Retinal pigment epithelial cell (primary cell): ENCODE measurements at places on chromosomes 7 and 10.

DNA sequence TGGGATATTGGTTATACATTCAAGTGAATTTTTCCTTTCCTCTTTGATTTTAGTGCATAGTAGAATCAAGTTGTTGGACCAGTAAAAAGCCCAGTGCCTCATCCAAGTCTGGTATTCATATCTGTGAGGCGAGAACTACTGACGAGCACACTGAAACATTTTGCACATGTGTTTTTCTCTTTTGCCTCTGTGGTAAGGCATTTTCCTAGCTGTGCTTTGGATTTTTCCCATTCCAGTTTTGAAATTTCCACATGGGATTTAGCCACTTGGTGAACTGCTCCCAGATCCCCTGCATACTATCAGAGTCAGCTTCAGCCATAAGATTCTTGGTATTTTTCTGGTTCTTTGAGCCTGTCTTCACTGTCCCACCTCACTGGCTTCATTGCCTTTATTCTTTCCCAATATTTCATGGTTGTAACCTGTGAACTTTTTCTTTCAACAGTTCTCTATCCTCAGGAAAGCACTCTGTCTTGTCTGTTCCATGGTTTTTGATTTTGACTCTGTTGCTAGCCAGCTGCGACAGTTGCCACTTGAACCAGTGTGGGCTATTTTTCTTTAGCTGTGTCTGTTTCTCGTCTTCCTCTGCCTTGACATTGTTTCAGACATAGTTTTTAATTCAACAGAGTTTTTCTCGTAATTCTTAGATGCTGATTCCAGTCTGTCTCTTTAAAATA is 239.0 kb downstream of the REEP3 start:
- DNase-seq = no peak

GRCh38 chr10:16773334-16773733 is 43.9 kb downstream of the RSU1 start:
- DNase-seq = no peak

DNA sequence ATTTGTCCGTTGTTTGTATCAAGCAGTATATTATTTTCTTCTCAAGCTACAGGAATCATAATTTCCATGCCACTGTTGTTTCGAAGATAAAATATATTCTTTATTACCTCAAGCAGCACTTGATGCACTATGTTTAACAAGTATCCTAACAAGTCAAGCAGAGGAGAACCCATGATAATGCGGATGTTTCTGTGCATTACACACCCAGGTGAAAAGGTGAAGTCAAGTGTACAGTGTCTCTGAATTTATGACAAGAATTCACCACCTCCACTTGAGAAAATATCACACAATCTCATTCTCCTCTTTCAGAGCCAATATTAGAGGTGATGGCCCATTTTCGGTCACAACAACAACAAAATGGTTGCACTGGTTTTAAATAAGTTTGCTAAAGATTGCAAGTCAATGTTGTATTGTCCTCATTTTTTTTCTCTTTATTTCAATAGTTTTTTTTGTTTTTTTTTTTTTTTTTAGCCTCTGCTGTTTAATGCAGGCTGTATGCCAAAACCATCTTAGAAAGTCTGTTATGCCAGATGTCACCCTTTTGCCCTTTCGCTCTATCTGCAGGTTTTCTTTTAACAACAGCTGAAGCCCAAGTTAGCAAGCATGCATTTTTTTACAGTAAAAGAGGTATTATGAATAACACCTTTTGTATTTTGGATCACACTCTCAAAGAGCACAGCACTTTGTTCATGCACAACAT is 568.7 kb upstream of the LRRN3 start:
- no peak for DNase-seq

DNA sequence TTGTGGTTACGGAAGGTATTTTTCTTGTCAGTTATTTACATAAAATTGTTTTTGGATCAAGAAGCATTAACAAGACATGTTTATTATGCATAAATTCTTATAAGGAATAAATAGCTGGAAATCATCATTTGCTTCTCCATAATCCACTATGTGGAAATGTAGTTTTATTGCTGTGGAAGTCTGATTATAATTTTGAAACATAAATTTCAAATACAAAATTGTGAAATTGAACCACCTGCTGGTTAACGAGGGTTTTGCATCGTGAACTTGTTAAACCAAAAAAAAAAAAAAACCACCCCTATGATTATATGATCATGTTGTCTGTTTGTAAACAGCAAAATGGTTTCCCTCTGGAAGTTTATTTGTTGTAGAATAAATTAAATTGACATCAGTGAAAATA is 25.9 kb downstream of the ABRAXAS2 start:
- DNase-seq = no peak

DNA sequence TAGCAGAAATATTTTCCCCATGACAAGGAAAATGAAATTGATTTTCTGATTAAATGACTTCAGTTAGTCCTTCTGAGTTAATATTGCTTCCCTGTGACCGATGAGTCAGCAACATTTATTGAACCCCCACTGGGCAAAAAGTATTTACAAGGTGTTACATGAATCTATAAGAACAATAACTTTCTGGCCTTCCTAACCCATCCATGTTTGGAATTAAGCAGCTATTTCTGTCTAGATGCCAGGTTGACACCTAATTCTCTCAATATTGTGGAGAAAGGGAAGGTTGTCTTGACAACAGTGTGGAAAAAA is 112.9 kb upstream of the JAZF1 start:
- peak; percentile 25 for DNase-seq
